Right forelimb (tissue), 1 donor: ENCODE measurements at places on chromosomes 11 and 22.
A peak's percentile ranks its signal among the peaks of the same experiment; 100 is the strongest.

GRCh38 chr11:93225662-93226061, 27.9 kb upstream of the SLC36A4 start:
- no peak for DNase-seq

DNA sequence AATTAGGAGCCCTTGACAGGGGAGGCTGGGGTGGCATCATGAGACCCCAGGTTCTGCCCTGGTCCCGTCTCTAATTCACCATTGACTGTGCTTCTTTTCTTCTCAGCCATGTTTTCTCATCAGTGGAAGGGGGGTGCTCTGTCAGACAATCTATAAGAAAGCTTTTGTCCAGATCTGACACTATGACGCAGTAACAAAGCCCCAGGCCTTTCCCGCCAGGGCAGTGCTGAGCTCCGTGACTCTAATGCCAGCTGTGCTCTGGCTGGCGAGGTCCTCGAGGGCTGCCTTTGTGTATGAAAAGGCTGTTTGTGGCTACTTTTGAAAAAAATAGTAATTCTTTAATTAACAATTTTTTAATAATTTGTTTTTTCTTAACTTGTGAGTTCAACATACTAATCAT, 3.2 kb downstream of the CD6 start:
- no peak for DNase-seq

- DNase-seq = no peak
Measured at GRCh38 chr22:26430600-26430999, 1.5 kb downstream of the ASPHD2 start.

DNA sequence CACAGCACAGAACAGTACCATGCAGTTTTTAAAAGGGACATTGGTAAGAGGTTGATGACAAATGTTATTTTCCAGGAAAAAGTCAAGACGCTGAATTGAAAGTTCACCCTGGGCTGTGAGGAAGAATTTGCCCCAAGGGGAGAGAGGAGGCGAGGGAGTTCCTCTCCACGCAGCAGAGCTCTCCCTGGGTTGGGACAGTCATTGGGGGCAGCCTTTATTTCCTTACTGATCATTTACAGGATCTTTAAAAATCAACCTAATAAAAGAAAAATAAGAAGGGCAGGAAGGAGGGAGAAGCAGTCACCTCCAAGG, 49.9 kb upstream of the WNT7B start:
- no peak for DNase-seq

- no peak for DNase-seq
Measured at GRCh38 chr22:17985606-17986005, 38.8 kb downstream of the MICAL3 start.

GRCh38 chr11:85167038-85167437, 460.1 kb downstream of the DLG2 start:
- DNase-seq = no peak

GRCh38 chr11:66268952-66269905, 790 bp downstream of the RAB1B start:
- DNase-seq = no peak

- no peak for DNase-seq
Measured at GRCh38 chr11:60699284-60699691, at the start of gene MS4A8. MS4A8 (plus strand) TSS chr11:60699612; CDS start chr11:60700861, 1,249 bp downstream.

DNA sequence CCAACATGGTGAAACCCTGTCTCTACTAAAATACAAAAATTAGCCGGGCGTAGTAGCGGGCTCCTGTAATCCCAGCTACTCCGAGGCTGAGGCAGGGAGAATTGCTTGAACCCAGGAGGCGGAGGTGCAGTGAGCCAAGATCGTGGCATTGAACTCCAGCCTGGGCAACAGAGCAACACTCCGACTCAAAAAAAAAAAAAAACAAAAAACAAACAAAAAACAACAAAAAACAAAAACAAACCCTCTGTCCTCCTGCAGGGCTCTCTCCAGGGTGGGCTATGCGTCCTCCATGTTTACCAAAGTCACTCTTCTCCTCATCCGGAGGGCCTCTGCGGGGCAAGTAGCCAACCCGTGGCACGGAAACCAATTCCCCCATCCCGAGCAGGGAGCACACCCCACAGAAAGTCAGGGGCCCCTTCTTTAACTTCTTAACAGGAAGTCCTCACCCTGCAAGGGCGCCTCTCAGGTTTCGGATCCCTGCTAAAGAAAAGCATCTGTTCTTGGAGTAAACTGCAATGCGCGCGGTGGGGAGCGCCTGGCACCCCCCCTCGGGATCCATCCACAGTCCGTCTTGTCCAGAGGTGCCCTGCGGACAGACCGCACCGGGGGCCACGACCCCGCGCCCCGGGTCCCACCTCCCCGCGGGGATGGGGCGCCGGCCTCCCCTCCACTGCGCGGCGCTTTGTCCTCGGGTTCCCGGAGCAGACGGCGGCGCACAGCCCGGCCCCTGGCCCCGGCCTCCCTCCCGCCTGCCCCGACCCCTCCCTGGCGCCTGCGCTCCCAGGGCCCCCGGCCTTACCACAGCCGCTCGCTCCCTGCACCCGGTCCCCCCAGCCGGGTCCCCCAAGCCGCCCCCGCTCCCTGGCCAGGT, 712 bp downstream of the CERK start:
- peak; percentile 77 for DNase-seq

GRCh38 chr11:31792456-31792855, 18.7 kb downstream of the PAX6 start:
- no peak for DNase-seq

DNA sequence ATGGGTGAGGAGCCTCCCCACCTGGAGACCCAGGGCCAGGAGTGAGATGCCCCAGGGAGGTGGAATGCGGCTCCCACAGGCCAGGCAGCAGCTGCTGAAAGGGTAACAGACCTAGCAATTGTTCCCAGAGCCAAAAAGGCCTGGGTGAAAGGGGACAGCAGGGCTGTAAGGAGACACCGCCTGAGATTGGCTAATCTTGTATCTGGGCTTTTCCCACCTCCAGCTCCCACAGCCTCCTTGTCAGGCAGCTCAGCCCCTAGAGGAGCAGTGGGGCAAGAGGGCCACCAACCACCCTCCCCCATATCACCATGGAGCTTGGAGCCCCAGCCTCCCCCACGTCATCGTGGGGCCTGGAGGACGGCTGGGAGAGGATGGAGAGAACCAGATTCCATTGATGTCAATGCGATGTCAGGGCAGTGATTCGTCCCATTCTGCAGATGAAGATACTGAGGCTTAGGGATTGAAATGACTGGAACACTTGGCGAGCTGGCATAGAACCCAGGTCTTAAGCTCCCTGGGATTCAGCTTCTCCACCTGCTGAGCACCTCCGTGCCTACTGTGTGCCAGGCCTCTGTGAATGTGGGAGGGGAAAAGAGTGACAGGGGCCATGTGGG, 2.9 kb upstream of the MGAT3 start:
- DNase-seq = no peak

- no peak for DNase-seq
Measured at GRCh38 chr22:44542561-44543222, 44.7 kb upstream of the RTL6 start.

- DNase-seq = no peak
Measured at GRCh38 chr22:20429254-20430100, 8.1 kb downstream of the SCARF2 start.

GRCh38 chr11:5994791-5995190, 8.0 kb upstream of the OR52L1 start:
- no peak for DNase-seq

- no peak for DNase-seq
Measured at GRCh38 chr22:48045369-48045768, 1282.9 kb downstream of the TBC1D22A start.

- peak; percentile 21 for DNase-seq
Measured at GRCh38 chr11:69924308-69925161, 105.3 kb upstream of the FGF3 start.

DNA sequence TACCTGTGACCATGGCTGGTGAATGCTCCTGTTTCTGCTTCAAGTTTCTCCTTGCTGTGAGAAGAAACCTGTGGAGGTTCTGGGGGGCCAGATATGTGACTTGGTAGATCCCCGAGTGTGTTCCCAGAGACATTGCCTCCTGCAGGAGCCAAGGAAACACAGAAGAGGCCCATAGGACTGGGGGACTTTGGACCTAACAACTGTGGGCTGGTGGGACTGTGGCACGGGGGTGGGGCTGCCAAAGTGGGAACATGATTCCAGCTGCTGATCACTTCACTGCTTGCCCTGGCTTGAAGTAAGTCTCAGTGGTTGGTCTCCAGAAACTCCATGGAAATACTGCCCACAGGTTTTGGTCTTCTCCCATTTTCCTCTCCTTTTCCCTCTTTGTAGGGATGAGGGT, 4.1 kb upstream of the NR1H3 start:
- DNase-seq = no peak

GRCh38 chr11:129323896-129324502, 51.6 kb upstream of the BARX2 start:
- no peak for DNase-seq

GRCh38 chr11:65489035-65489705, 9.7 kb upstream of the MALAT1 start:
- DNase-seq = peak; percentile 79

DNA sequence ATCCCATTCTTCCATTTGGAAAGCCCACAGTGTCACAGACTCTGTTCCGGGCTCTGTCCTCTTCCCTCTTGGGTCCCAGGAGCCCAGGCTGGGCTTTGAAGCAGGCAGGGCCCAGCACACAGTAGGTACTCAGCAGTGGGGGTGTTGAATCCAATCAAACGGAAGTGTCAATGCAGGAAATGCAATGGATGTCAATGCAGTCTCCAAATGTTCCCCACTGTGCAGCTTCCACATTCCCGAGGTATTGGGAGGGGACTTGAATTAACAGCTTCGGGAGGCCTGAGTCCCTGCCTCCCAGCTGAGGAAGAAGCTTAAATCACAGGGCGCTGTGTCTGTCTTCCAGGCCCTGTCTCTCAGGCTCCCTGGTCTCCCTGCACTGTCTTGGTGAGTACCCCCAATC, 21.8 kb upstream of the SMIM35 start:
- no peak for DNase-seq

- DNase-seq = no peak
Measured at GRCh38 chr11:119935349-119935925, 202.5 kb downstream of the TRIM29 start.

- DNase-seq = no peak
Measured at GRCh38 chr11:19868871-19869270, 156.2 kb downstream of the NAV2 start.

DNA sequence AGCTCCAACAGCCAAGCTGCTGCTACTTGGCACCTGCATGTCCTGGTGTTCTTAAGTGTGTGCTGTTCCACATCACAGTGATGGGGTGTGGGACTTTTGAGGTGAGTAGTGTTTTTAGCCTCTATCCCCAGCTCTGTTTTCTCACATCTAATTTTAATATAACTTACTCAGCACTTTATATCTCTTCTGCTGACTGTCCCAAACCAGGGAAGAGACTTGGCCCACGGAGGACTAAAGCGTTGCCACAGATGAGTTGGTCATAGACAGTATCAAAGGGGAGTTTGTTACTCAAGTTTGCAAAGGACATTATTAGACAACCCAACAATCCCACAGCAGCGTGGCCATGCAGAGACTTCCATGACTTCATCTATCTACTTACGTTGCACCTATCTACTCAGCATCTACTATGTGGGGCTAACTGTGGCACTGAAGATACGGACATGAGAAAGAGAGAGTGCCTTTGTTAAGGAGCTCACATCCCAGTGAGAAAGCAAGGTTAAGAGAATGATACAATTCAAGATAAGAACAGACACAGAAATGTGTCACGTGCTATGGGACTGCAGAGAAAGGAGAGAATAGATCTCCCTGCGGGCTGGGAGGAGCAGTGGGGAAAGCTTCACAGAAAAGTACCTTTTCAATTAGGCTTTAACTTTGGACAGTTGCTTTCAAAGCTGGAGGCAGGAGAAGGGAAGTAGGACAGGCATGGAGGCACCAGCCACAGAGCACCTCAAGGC, 82.4 kb downstream of the ME3 start:
- DNase-seq = no peak

DNA sequence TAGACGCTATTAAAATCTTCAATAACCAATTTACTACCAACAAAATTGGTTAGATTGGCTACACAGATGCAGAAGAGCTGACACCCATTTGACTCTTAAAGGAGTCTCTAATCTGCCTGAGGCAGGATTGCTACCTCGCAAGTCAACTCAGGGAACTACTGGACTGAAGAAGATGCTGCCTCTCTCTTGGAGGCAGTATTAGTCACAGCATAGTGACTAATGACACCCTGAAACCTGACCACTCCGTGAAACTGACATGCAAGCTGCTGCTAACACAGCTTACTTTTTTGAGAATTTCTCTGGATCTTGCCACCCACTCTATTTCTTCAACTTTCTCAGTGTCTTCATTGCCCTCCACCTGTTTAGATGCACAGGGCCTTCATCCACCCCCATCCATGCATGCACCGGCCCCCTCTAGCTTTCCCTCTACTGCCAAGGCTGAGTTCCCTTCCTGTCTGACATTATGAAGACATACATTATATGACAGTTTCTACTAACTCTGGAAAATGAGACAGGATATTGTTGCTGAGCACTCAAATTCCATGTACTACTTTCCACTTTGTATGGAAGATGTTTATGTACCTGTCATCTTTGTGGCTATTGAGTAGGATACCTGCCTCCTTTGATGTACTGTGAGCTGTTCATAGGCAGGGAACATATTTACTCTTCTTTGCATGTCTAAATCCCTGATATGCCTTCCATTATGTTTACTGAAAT, 183.2 kb downstream of the MSANTD4 start:
- DNase-seq = no peak

- DNase-seq = no peak
Measured at GRCh38 chr11:36488096-36488495, 22.0 kb downstream of the TRAF6 start.

DNA sequence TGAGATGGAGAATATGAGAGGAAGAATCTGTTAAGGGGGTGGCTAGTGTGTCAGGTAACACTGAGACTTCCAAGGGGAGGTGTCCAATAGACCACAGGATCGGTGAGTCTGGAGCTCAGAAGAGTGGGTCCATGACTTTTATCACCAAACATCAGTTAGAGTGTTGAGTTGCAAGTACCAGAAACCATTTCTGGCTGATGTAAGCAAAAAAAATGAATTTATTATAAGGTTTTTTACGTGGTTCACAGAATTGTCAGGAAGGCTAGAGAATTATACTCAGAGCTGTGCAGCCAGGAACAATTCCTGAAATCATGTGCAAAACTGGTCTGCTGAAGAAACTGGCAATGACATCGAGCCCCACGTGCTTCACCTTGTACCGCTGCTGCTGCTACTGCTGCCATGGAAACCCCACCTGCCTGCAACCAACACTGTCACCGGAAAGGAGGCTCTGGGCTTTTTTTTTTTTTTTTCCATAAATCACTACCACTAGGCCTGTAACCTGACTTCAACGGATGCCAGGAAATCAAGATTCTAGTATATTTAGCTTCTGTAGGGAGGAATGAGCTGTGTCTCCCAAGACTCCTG, 16.6 kb upstream of the STK33 start:
- DNase-seq = no peak
